ENCODE measurements at places on chromosomes 1 and 21.
A peak's percentile ranks its signal among the peaks of the same experiment; 100 is the strongest.

DNA sequence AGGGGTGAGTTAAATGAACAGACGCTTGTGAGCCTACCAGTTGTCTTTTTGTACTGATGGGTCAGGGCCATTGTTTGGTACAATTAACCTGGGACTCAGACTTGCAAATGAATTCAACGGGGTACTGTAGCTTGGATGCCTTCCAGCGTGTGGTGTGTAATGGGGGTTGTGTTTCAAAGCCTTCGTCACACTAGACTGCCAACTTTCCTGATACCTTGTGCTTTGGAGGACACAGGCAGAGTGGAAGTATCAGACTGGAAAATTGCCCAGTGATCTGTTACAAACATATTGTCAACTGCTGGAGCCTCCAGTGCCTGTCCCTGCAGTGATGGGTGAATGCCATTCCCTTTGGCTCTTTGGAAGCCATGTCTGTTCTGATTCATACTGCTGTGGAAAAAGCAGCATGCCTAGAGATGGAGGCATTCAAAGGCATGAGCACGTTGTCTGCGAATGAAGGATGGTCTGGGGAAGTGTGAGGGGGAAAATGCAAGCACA is 384.5 kb downstream of the LMX1A start:
- DNase-seq, result no peak

GRCh38 chr1:172917972-172918371 is 132.8 kb downstream of the TNFSF18 start:
- peak; percentile 78 for DNase-seq

DNA sequence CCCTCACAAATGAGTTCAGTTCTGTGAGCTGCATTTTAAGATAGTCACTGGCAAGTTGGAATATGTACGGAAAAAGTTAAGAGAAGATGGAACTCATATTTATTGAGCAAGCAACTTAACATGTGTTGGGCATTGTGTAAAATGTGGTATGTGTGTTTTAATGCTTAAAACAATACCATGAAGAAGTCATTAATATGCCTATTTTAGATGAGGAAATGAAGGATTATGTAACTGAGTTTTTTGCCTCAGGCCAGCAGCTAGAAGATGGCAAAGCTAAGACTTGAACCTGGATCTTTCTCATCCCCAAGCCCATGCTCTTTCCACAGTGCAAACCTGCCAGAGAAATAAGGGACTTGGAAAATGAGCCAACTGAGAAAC is 48.9 kb downstream of the SPATA46 start:
- no peak for DNase-seq

GRCh38 chr21:32102426-32102825 is 176.4 kb downstream of the MIS18A start:
- no peak for DNase-seq

DNA sequence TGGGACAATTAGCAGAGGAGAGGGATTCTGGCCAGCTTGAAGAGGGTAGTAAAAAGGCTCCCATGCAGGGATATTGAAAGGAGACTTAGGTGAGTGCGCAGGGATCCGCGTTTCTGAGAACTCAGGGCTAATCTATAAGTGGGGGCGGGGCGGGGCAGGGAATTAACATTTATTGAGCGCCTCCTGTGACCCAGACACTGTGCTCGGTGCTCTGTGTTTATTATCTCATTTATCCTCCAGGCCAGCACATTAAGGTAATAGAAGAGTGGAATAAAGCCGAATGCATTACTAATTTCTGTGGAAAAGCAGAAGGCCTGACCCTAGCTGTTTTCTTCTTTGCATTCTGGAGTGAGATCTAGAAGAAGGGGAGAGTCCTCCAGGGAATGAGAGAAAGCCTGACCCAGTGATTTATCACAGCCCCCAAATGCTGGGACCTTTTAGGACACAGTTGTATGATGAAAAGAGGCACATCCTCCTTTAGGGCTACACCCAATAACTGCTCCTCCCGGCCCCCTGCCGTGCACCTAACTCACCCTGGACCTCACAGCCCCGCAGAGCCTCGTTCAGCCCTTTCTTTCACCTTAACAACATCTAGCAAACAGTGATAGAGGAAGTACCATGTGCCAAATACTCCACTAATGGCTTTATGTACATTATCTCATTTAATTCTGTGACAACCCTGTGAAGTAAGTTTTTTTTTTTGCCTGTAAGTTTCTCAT is 317.6 kb downstream of the PBX1 start:
- no peak for DNase-seq

DNA sequence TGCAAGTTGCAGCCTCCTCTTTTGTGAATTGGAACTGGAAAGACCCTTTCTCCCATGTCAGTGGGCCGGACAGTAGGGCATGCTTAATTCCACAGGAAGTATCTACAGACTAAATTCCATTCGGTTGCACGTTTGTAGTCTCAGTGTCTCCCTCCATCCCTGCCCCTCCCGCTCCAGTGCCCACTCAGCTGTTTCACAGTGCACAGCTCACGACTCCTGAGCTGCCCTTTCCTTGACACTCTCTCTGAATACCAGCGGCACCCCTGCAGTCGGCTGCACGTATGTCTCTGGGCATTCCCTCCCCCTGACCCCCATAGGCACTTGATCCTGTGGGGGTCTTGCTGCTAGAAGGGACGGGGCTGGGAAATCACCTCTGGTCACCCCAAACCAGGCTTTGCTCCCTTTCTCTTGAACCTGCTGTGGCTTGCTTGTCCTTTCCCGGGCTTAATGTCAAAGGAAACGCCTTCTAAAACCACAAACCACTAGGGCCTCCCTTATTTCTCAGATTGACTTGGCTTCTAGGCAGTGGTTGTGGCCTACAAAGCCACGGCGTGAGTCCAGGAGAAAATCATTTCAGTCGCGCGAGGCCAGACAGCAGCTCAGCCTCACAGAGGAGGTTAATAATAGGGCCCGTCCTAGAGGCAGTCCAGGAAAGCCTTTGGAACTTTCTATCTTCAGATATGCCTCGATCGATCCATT is 365.3 kb upstream of the PROX1 start:
- DNase-seq, result no peak

DNA sequence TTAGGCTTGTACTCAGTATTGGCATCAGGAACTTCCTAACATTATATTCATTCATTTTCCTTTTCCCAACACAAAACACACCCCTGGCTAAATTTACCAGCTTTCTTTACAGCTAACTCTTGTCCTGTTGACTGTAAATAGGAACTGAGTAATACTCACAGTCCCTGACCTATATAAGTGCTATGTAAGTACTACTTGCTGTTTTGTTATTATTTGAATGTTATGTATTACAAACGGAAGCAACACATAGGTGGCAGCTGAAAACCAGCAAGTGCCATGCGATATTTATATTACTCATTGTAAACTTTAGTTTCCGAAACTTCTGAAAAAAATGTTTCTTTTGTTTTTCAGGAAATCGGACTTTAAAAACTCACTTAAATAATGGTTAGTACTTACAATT is 21.5 kb downstream of the PTGER3 start:
- no peak for DNase-seq

DNA sequence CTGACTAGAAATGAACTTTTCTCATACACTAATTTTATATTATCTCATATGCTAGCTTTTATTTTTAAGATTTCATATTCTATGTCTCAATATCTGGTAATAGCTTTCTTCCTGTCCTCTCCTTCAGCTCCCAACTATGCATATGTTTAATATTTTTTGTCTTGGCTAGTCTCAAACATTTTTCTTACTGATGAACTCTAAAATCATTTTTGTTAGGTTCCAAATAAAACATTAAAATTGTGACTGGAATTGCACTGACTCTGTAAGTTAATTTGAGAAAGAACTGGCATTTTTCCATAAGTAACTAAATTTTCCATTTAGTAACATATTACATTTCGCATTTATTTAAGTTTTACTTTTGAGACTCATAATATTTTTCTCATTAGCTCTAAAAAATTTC is 368.5 kb upstream of the DPYD start:
- DNase-seq, result no peak

DNA sequence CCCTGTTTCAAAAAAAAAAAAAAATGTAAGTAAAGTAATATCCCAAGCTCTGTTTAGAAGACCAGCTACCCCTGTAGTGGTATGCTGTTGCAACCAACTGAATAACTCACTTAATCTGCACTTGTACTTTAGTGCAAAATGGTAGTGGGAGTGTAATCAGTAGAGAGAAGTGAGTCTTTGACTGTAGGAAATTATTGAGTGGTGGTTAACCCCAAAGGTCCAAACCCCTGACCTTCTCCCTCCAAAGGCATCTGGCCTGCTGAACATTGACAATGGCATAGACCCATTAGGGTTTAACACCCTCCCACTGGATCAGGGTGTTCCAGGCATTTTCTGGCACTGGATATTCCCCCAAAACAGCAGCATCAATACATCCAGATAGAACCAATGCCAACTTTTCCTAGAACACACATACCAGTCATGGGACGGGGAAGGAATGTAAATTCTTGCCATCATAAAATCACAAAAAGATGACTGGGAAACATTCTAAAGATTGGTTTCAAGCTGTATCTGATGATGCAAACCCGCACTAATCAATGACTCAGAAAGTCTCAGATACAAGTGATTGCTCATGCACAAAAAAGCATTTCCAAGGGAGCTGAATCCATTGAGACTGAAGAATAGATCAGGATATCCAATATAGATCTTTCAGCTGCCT is 110.3 kb downstream of the MRPL39 start:
- no peak for DNase-seq

DNA sequence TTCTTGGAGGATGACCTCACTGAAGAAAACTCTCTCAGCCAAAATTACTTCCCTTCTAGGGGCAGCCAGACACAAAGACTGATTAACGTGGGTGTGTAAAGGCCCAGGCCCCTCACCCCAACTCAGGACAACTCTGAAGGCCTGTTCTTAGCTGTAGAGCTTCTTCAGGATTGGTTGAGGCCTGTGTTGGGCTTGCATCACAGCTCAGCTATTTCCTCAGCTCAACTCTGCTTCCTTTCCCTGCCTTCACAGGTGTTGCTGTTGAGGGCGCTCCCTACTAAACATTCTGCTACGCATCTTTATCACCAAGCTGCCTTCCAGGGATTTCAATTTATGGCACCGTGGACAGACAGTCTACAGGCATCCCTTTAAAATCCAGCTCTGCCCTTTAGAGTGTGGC is 36.8 kb downstream of the MAB21L3 start:
- no peak for DNase-seq

GRCh38 chr1:171256940-171257606 is 8.8 kb downstream of the FMO1 start:
- DNase-seq, result peak; percentile 43

DNA sequence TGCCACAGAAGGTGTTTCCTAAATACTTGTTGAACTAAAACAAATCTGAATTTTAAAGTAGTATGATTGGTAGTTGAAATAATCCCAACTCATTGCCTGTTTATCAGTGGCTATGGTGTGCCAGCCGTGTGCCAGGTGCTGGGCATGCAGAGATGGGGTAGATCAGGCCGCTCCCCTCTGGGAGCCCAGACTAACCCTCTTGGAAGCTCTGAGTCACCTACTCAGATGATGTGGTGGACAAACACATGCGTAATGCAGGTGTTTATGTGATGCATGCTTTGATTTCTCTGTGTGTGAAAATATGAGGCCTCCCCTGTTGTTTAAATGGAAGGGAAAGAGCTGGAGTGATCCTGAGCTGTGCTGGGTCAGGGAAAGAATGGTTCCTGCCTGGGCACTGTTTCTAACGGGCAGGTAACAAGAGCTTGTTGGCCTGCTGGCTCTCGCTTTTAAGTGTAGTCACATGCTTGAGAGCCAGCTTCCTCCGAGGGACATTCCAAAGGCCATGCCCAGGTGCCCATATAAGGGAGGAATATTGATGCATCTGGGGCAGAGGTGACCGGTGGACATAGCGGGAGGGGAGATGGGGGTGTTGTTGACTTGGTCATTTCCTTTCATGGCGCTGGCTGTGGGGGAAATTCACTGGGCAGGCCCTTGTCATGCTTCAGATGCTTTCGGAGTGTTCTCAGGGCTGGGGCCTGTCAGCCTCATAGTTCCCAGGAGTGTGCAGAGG is 10.2 kb downstream of the MFN2 start:
- DNase-seq, result no peak

DNA sequence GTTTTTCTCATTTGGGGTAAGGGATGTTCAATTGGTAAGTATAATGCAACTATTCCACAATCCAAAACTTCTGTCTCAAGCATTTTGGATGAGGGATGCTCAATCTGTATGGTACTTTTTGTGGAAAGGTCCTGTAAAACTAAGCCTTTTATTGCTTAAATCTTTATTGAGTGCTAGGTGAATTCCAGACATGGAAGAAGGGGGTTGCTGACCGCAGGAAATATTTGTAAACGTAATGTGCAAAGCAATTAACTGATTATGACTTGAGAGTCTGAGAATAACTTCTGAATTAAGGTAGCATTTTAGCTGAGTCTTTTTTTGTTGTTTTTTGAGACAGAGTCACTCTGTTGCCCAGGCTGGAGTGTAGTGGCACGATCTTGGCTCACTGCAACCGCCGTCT is 3.1 kb downstream of the AKIRIN1 start:
- DNase-seq, result no peak

- DNase-seq, result no peak
These were observed 66.6 kb downstream of the SPATA6 start for GRCh38 chr1:48405400-48405799.

DNA sequence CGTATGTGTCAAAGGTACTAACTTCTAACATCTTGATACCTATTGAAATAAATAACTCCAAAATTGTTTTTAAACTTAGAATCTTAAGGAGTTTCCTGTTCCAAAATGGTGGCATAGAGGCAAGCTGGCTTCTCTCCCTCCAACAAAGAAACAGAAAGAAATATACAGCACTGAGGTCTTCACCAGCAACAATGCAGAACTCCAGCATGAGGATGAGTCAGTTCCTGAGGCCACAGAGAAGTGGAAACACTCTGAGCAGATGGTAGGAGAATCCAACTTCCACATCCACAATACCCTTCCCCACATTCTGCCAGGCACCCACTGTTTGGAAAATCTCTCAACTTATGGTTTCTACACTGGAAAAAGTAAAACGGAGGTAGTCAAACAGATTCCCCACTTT is 12.2 kb upstream of the PPIH start:
- no peak for DNase-seq

- DNase-seq, result no peak
These were observed 131.4 kb downstream of the ST6GALNAC5 start for GRCh38 chr1:76998582-76999223.

- DNase-seq, result no peak
These were observed 408.8 kb downstream of the PCP4 start for GRCh38 chr21:40276001-40276400.

- no peak for DNase-seq
These were observed 77.8 kb downstream of the BACH1 start for GRCh38 chr21:29376556-29376955.

DNA sequence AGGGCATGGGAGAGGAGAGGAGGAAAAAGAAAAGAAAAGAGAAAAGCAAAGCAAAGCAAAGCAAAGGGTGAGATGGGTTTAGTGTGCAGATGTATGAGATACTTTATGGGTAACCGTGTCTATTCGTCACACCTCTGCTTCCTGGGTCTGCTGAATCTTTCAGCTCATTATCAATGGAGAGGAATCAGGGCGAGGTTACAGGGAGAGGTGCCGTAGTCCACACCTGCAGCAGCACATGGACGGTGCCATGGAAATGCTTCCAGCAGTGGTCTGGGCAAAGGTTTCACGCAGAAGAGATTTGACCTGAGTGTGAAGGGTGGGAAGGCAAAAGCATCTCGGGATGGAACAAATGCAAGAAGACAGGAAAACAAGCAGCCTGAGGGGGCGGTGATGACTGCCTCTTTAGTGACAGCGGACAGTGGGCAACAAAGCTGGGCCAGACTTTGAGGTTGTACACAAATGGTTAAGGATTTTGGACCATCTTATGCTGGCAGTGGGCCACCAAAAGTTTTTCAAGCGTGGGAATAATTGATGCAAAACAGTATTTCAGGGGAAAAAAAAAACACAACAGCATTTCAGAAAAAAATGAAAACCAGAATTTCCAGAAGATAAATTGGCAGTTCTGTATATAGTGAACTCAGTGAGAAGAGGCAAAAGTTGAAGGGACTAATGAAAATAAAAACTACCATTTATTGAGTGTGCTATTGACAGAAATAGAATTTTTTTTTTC is 19.5 kb upstream of the SRP9 start:
- DNase-seq, result no peak
